Activated CD8-positive, alpha-beta T cell treated with anti-CD3 and anti-CD28 coated beads, Interleukin-2, amount 10 ng/mL, durations not matched to agents 7 days and 5 days (primary cell): ENCODE measurements at places on chromosomes 2 and 18. TPM values are rescaled to one million over a fixed set of nuclear protein-coding genes. Genes with fewer than 3 reads are reported as not detected.

RPL37A gene
- 2,277 TPM for total RNA-seq

CMPK2 gene
- total RNA-seq = 84.0 TPM

RESP18 gene
- total RNA-seq = not detected

INHA gene
- not detected for total RNA-seq

KLHL41 gene
- not detected for total RNA-seq

PIK3C3 gene
- 44.7 TPM for total RNA-seq

DUSP11 gene
- total RNA-seq = 24.3 TPM

HDHD2 gene
- total RNA-seq = 38.3 TPM

CCT7 gene
- 362 TPM for total RNA-seq

SERPINB4 gene
- not detected for total RNA-seq

COLEC11 gene
- not detected for total RNA-seq

UGT1A10 gene
- total RNA-seq = not detected

EFEMP1 gene
- not detected for total RNA-seq

TAF4B gene
- total RNA-seq = 8.5 TPM

GPR75 gene
- 2.8 TPM for total RNA-seq

RSAD2 gene
- 72.4 TPM for total RNA-seq

KLHL29 gene
- total RNA-seq = 4.1 TPM

TPO gene
- total RNA-seq = not detected

NOL4 gene
- total RNA-seq = not detected
